ENCODE measurements at places on chromosomes 1 and 21. TPM values are rescaled to one million over a fixed set of nuclear protein-coding genes. Genes with fewer than 3 reads are reported as not detected.

DNA sequence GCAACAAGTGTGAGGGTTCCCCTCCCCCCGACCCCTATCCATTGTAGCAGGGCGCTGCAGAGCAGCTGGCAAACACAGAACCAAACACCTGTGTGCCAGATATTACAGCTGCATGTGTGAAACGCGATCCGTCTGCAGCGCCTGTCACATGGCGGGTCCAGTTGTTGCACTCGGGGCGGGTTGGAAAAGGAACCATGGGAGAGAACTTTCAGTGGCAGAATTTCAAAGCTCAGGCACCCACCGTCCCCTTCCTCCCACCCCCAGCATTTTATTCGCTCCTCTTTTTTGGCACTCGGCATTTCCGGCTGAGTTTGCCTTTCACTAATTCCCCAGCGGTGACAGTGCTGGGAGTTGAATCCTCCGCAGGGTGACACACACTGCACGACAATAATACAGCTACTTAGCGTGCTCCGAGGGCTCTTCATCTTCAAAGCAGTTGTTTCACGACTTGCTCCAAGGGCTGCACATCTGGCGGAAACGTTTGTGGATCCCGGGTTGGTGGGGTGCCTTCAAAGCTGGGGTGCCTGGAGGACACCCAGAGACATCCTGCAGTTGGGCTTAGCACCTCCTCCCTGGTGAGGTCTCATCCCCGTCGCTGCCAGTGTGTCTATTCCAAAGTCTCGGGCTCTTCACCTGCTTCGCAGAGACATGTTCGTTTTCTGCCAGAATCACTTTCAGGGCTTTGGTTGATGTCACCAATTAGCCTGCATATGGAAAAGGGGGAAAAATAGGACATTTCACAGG lies 180.7 kb downstream of the ZBTB18 start:
- no peaks in the 10 kb centered on the region for H3K27me3 ChIP-seq
- H3K36me3 ChIP-seq, result no peaks in the 10 kb centered on the region
- no peak overlapping the region for H3K27ac ChIP-seq
- H3K4me3 ChIP-seq, result no peak overlapping the region

DNA sequence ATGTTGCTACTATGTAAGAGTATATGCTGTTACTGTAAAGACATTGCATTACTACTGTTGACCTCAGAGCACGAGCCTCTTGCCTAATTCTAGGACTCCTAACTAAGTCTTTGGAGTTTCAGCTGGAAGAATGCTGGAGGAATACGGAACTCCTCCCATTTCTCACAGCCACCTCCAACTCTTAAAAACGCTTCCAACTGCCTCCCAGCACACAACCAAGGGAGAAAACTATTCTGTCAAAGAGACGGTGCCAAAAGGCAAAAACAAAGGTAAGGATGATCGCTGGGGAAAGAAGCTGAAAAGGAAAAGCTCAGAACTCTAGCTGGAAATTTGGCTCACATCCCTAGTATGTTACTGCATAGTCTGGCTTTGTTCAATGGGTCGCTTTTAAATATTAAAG lies at the start of gene FMO2:
FMO2 (plus strand) TSS at position 210 of the 400 bp plus-strand sequence. CDS start 414 bp downstream, outside the sequence.
- no peak for DNase-seq
- H3K27me3 ChIP-seq, result no peaks in the 10 kb centered on the region
- no peaks in the 10 kb centered on the region for H3K4me1 ChIP-seq
- no peaks in the 10 kb centered on the region for H3K36me3 ChIP-seq

DNA sequence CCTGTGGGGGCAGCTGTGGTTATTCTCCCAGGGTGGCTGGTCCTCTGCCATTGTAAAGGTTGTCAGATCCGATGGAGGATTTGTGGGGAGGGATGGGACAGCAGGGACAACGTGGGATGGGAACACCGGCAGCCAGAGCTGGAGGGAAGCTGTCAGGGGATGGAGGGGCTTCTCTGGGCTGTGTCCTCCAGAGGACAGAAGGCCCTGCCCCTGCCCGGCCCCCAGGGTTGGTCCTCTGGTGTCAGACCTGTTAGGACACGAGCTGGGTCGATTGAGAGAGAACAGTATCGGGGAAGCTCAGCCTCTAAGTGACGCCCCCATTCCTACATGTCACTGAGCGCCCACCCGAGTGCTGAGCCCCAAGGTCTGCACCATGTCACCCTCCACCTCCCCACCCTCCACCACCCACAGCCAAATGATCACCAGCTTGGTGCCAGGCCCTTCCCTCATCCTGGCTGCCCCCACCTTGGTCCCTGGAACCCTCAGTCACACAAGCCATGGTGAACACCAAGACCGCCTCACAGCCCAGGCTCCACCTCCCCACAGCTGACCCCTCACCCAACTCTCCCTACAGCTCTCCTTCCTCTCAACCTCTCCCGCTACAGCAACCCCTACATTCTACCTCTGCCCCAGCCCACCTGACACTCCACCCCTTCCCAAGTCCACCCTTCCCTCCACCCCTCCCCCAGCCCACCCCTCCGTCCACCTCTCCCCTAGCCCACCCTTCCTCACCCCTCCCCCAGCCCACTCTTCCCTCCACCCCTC lies 244.4 kb downstream of the MATN1 start:
- no peaks in the 10 kb centered on the region for H3K4me1 ChIP-seq
- H3K27ac ChIP-seq, result no peak overlapping the region
- no peaks in the 10 kb centered on the region for H3K27me3 ChIP-seq
- H3K4me3 ChIP-seq, result no peak overlapping the region

TSPEAR gene
- total RNA-seq, result not detected
